Left hindlimb (tissue), 1 donor: ENCODE measurements at places on chromosomes 12 and 14.
A peak's percentile ranks its signal among the peaks of the same experiment; 100 is the strongest.

GRCh38 chr12:23857178-23857577 is 92.3 kb downstream of the SOX5 start:
- DNase-seq = no peak

DNA sequence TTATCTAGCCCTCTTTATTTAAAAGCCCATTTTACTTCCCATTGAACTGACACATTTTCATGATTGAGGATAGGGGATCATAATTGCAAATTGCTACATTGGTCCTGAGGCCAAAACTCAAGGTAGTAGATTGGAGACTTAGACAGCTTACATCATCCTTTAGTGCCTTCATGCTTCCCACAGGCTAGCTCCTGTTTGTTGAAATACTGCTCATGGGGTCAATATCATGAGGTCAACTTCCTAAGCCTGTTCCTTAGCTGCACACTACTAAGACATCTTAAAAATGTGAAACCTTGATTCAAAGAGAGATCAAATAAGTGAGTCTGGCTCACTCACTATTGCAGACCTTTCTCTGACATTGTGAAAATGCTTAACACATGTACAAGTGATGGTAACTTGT is 113.0 kb downstream of the TBC1D30 start:
- DNase-seq = no peak

DNA sequence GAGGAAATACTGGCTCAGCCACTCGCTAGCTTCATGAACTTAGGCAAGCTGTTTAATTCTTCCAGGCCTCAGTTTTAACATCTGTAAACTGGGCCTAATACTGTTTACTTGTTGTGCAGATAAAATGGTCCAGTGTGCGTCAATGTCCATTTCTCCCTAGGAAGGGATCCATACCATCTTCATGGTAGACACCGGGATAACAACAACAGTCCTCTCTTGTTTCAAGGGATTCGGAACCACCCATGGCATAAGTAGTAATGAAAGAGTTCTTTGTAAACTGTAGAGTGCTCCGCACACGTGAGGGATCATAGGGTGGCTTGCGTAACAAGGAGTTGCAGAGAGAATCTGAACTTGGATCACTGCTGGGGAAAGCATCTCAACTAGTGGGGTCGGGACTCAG is 17.3 kb upstream of the CHGA start:
- no peak for DNase-seq

- no peak for DNase-seq
Observed at GRCh38 chr12:19894050-19894449, 454.8 kb downstream of the AEBP2 start.

GRCh38 chr14:57692671-57693070 is 173.2 kb downstream of the SLC35F4 start:
- no peak for DNase-seq

GRCh38 chr12:59723520-59723919 is 127.7 kb downstream of the SLC16A7 start:
- DNase-seq = no peak

GRCh38 chr12:52121824-52122539 is 42.5 kb downstream of the SMIM41 start:
- peak; percentile 60 for DNase-seq

DNA sequence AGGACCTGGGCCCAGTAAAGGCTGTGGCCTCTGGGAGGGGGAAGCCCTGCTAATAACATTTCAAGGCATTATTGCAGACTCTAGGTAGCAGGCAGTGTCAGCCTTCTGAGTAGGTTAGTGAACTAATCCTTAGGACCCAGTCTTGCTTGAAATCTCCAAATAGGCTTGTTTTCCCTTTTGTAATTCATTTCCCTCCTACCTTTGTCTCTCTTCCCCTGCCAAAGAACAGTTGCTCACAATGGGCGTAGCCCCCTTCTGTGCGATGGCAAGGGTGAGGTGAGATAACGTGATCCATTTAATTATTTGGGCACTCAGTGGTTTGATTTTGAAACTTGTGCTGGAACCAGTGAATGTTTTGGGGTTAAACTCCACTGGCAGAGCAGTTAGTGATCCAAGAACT is 10.9 kb downstream of the PELI2 start:
- DNase-seq = no peak

DNA sequence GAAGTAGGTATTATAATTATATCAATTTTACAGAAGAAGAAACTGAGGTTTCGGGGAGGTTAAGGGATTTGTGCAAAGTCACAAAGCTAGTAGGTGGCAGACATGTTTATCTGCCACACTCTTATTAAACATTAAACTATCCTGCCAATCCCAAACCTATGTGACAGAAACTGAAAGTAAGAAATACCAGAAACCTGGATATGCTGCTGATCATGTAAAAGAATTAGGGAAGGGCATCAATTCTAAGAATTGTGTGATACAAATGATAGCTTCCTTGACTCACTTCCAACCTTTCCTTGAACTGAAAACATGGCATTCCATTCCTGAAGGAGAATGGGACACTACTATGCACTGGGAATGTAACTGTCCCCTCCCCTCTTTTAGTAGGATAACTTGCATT is 16.9 kb downstream of the TAOK3 start:
- no peak for DNase-seq

DNA sequence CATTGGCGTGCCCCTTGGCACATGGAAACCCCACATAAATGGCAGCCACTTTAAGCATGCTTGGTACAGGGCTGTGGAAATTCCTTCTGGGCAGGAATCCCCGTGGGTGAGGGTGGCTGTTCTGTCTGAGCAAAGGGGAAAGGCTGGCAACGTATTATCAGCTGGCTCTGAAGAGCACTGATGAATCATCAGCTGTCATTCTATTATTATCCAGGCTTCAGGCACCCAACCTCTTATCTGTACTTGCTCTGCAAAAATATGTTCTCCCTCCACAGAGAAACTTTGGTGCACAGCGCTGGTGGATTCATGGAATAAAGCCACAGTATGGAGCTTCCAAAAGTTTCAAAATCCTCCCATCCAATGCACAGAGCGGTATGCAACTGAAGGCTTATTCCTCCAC is 167.1 kb downstream of the TBX5 start:
- DNase-seq = no peak

GRCh38 chr12:93520454-93520853 is 52.0 kb upstream of the SOCS2 start:
- no peak for DNase-seq

DNA sequence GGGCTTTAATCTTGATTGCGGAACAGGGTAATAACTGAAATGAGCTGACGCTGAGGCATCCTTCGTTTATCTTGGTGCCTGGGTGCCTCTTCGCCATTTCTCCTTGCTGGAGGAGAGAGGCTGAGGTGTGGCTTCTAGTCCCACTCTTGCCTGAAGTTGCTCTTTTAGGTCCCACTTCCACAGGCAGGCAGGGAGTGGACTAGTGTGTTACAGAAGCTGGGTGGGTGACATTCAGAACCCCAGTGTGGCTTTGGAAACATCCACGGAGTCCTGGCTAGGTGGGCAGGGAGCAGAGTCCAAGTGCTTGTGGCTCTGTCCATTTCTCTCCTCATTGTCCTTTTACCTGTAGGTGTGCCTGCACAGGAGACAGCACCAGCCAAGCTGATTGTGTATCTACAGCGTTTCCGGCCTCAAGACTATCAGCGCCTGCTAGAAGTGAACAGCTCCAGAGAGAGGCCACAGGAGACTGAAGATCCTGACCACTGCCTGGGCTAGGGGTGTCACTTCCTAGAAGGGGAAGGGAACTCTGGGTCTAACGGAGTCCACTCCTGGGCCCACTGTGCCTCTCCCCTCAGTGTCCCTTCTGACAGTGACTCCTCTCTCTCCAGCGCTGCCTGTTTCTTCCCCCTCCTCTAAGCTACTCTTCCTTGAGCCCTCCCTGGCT is 2.4 kb downstream of the THTPA start:
- DNase-seq = no peak

DNA sequence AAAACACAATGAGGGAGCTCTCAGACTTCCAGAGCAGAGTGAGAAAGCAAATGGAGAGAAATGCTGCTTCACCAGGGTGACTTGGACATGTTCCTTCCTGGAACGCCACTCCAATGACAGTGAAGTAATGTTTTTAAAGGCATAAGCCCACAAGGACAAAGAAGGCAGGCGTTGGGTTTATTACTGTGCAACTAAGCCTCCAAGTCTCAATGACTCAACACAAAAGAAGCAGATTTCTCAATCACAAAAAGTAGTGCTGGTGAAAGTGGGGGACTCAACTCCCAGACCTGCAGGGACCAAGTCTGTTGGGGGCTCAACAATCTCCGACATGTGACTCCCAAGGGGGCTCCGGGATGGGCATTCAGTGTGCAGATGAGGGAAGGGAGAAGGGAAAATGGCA is 505.2 kb downstream of the BCL11B start:
- no peak for DNase-seq

DNA sequence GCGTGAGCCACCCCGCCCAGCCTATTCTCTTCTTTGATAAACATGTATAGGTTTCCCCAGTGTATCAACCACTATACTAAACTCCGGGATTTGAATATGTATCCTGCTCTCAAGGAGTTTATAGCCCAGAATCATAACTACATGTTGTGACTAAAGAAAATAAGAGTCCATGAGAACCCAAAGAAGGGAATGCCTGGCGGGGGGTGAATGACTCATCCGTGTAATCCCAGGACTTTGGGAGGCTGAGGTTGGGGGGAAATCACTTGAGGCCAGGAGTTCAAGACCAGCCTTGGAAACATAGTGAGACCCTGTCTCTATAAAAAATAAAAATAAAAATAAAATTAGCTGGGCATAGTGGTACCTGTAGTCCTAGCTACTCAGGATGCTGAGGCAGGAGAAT is 57.2 kb downstream of the SIX6 start:
- DNase-seq = no peak

DNA sequence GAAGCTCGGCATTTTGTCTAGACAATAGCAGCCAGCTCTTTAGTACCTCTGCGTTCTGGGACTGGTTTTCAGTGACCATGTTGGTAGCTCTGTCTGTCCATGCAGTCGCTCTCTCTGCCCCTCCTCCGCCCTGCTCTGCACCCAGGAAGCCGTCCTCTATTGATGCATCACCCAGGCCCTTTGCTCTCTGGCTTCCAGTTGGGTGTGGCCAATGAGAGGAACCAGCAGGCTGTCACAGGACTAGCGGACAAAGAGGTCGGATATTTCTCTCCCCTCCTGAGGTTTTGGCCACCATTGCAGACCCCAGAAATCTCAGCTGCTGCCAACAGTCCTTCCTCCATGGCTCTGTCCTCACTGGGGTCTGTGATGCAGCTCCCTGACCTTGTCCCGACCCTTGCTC is 180.6 kb downstream of the TMEM132D start:
- no peak for DNase-seq

DNA sequence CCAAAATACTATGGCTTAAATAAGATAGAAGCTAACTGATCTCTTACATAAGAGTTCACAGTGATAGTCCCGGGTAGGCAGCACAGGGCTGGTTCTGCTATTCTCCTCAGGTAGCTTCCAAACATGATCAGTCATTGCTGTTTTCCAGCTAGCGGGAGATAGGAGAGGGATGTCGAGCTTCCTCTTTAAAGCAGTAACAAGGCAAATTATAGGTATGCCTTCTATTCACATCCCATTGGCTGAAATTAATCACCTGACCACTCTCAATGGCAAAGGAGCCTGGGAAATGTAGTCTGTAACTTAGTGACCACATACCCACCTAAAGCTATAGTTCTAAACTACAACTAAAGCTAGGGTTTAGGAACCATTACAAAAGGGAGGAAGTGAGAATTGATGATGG is 34.5 kb upstream of the VRK1 start:
- no peak for DNase-seq

GRCh38 chr12:52342781-52343490 is 21.7 kb upstream of the KRT83 start:
- no peak for DNase-seq

GRCh38 chr12:47067771-47068431 is 11.5 kb upstream of the PCED1B start:
- DNase-seq = no peak

DNA sequence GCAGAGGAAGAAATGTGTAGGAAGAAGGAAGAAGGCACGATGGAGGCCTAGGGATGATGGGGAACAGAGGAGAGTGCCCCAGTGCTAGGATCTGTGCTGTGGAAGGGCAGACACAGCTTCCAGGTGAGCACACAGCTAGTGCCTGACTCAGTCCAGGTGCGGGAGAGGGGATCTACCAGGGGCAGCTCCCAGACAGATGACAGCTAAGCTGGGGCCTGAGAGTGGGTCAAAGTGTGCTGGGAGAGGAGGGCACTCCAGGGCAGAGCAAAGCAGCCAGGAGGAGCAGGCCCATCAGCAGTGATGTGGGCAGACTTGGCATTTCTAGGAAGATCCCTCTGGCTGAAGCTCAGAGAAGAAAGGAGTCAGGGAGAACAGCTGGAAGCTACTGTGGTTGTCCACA is 36.7 kb downstream of the LRTM2 start:
- DNase-seq = no peak

DNA sequence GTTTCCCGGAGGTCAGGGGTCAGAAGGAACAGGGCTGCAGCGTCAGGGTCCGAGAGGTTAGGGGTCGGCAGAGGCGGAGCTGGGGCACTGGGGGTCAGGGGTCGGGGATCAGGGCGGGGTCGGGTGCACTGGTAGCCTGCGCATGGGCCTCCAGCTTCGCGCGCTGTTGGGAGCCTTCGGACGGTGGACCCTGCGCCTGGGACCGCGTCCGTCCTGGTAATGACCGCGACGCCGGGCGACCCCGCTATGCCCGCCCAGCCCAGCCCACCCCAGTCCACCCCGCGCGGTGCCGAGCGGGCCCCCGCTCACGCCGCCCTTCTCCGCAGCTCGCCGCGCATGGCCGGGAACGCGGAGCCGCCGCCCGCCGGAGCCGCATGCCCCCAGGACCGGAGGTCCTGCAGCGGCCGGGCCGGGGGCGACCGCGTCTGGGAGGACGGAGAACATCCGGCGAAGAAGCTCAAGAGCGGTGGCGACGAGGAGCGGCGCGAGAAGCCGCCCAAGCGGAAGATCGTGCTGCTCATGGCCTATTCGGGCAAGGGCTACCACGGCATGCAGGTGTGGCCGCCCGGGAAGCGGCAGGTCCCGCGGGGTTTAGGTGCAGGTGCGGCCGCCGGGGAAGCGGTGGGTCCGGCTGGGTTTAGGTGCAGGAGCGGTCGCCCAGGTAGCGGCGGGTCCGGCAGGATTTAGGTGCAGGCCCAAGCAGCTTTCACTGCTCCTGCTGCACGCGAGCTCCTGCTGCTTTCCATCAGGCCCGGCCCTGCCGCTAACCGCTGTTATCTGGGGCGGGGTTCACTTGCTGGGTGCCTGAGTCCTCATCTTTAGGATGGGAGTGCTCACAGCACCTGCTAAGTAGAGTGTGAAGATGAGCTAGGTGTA is 743 bp downstream of the PUS1 start:
- no peak for DNase-seq

DNA sequence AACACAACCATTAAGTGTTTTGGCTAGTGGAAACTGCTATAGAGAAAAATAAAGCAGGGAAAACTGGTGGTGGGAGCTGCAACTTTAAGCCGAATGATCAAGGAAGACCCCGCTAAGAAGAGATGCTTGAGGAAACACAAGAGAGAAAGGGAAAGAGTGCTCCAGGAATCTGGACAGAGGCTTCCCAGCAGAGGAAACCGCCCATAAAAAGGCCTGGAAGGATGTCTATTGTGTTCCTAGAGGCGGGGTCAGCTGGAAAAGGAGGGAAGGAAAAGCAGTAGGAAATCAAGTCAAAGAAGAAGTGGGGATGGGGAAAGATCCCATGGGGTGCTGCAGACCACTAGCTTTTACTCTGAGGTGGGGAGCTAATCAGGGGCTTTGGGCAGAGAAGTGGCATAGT is 12.4 kb downstream of the SLC2A13 start:
- no peak for DNase-seq

GRCh38 chr12:59452259-59452658 is 143.6 kb upstream of the SLC16A7 start:
- no peak for DNase-seq
